Stimulated activated CD4-positive, alpha-beta T cell treated with anti-CD3 and anti-CD28 coated beads, Interleukin-15, amount 100 ng/mL, for 1 hour (primary cell): ENCODE measurements at places on chromosomes 7 and 10.

- DNase-seq: no peak
These were observed 195.2 kb downstream of the DOCK4 start for GRCh38 chr7:112010994-112011393.

DNA sequence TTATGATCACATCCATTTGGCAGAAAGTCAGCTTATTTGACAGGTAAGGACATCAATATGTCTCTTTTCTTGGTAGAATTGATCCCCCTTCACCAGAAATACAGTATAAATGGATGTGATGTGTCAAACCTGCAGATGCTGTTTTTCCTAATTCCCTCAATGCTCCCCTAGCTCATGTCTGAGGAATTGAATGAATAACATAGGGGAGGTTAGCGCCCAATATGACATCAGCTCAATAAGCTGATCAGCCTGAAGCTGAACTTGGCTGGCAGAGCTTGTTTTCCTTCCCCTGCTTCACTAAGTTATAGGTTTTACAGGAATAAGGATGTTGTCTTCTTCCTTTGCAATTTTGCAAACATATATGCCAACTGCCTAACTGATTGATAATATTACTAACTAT is 132.5 kb downstream of the REEP3 start:
- DNase-seq: no peak

DNA sequence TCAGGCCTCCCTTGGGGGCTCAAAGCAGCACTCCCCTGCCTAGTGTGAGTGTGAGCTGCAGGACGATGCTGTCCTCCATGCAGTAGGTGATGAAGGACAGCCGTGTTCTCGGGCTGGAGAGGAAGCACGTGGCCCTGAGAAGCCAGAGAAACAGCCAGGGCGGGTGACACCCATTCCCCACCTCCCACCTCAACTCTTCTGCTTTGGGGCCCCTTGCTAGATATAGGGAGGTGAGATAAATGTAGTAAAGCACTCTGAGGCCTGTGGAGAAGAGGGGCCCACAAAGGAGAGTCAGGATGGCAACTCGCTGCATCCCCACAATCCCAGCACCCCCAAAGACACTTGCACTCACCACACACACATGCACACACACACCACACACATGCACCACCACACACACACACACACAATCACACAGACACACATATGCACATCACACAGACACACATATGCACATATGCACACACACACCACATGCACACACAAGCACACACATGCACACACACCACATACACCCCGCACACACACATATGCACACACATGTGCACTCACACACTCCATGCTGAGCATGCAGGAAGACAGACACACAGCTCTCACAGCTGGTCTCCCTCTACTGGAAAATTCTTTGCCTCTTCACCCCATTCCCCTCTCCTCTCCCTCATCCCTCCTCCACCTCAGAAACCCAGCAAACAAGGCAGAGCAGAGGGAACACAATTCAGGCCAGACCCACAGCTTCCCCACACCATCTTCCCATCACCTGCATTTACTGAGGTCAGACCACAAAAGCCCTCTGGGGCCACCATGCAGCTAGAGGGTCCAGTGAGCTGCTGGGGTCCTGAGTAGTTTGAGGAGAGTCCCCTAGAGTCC is 30.5 kb downstream of the ANXA8 start:
- DNase-seq: no peak

GRCh38 chr10:72483471-72483870 is 128.8 kb upstream of the DNAJB12 start:
- no peak for DNase-seq

DNA sequence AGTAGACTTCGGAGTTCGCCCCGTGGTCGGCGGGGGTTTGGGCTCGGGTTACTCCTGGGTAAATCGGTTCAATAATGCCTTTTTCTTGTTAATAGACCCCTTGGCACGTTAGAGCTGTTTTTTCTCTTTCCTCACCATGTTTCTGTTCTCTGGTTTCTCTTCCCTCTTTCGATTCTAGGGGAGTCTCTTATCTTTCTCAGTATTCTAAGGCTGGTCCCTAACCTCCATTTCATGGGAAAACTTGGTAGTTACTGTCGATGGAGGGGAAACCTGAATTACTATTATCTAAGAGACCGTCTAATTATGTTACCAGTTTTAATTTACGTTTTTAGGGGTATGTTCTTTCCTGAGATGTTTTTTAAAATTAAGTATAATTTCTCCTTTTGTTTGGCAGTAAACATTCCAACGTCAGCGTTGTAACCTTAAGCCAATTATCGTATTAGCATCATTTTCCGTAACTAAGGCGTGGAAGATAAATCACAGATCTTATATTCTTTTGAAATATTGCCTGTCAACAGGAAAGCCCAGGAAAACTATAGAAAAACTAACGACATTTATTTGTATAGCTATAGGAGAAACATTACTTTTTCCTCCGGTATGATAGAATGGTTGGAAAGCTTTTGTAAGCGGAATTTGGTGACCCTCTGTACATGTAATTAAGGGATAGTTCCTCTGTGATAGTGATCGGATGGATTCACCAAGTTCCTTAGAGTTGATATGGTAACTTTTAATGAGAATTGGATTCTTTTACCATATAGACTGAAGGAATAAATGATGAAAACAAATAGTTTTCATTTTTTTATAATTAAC is 847 bp downstream of the BTAF1 start:
- DNase-seq: no peak

- DNase-seq: no peak
These were observed 6.9 kb downstream of the RET start for GRCh38 chr10:43083764-43084163.

DNA sequence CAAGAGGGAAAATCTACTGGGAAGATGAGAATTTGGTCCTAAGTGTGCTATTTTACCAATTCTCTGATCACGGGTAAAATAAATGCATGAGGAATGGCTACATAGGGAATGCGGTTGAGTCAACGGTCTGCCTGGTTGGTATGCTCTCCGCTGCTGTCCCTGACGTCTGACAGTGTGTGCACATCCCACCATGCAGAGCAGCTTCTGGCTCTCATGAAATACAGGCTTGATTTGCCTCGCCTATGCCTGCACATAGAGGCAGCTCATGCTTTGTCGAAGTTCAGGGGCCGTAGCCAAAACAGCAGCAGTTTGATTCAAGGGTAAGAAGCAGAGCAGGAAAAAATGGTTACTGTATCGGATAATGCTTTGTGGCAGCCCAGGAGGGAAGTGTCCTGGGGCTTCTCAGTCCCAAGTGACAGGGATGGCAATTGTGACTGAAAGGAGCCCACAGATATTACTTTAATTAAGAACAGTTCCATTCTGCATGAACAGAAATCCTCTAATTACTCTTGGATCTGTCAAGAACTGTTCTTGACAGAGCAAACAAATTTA is 268.4 kb upstream of the SLC26A5 start:
- DNase-seq: no peak

DNA sequence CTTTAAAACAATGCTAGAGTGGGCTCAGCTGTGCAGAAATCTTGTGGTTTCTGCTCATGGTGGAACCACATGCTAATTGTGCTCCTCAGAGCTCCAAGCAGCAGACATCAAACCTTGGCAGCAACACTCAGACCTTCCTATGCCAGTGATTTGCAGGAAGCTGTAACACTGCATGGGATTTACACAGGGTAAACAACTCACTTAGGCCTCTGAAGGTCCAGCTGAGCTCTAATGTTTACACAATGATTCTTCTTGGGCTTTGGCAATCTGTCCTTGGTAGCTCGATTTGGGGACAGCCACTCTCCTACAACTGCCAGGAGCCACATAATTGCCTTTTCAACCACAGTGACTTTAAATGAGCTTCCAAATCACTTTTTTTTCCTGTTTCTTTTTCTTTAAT is 97.7 kb upstream of the PDLIM1 start:
- DNase-seq: no peak
